ENCODE measurements at places on chromosomes 6 and 20.
A peak's percentile ranks its signal among the peaks of the same experiment; 100 is the strongest.

GRCh38 chr20:15523400-15523799 lies 1049.8 kb downstream of the KIF16B start:
- no peak for DNase-seq

- DNase-seq, result no peak
Measured at GRCh38 chr20:15890407-15890982, 682.8 kb downstream of the KIF16B start.

DNA sequence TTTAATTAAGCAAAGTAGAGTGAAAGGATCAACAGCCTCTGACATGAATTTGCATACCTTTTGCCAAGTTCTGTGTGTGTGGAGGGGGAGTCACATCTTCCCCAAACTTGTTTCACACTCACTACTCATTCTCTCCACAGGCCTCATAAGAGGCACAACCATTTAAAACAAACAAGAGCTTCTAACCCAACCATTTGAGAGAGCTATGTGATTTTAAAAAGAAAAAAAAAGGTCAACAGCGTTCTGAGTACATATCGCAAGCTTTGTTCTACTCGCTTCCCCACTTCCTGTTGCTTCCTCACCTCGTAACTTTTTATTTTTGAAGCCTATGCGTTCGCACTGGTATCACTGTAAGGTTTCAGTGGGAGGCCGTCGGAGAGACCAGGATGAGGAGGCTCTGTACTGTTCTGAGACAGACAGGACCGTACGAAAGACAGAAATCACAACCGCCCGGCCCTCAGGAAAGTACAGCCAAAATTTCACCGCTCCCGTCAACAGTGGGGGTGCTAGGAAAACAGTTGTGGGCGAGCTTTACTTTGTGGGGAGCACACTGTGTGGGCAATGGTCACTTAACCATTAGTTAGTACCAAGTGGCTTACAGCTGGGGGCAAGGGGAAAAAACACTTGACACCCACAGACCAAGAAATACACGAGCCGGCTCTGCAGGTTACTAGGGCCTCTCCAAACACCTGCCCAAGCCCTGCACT lies 61.3 kb downstream of the TRERF1 start:
- peak; percentile 85 for DNase-seq

DNA sequence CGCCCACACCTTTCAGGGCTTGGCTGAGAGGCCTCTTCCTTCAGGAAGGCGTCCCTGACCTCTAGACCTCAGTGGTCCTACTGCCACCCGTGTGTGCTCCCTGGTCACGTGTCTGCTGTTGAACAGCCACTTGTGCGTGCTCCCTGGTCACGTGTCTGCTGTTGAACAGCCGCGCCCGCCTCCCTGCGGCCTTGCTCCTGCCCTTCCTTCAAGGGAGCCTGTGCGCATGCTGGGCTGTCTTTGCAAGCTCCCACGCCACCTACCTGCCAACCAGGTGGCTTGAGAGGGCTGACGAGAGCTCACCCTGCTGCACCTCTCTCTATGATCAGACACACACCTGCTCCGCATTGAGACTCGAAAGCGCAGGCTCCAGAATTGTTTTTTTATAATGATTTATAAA lies 179.3 kb downstream of the BMP7 start:
- no peak for DNase-seq

- no peak for DNase-seq
Measured at GRCh38 chr6:40963019-40963418, 76.0 kb downstream of the UNC5CL start.

DNA sequence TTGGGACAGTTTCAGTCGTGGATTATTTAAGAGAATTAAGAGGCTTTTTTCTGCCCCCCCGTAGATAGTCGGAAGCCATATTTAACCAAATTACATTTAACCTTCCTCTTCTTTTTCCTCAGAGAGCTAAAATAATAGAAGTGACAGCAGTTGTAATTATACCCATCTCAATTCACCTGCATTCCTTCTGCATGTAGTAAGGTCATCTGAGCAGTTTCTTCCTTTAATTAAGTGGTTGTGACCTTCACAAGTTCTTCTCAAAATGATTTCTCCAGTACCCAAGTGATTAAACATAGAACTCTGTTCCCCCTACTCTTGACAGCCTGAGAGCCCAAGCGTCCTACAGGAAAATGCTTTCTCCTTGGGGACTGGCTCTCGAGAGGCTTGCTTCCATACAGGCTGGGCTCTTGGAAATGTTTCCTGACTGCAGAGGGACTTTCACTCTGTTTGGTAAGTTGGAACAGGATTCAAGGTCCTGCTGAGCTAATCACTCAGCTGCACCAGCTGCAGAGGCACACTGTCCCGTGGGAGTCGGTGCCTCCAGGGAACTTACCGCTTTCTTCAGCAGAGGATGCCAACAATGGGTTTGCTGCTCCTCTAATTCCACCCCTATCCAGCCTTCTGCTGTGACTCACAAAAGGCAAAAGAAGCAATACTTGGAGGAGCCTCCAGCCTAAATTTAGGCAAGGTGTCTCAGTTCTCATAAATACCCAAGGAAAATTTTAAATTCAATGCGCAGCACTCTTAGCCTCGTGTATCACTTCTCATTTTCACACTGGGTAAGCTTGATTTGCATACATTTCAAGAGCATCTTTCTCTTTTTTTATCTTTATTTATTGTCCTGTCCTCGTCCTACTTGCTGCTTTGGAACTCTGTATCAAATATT lies 414.9 kb downstream of the KIF16B start:
- DNase-seq, result no peak

DNA sequence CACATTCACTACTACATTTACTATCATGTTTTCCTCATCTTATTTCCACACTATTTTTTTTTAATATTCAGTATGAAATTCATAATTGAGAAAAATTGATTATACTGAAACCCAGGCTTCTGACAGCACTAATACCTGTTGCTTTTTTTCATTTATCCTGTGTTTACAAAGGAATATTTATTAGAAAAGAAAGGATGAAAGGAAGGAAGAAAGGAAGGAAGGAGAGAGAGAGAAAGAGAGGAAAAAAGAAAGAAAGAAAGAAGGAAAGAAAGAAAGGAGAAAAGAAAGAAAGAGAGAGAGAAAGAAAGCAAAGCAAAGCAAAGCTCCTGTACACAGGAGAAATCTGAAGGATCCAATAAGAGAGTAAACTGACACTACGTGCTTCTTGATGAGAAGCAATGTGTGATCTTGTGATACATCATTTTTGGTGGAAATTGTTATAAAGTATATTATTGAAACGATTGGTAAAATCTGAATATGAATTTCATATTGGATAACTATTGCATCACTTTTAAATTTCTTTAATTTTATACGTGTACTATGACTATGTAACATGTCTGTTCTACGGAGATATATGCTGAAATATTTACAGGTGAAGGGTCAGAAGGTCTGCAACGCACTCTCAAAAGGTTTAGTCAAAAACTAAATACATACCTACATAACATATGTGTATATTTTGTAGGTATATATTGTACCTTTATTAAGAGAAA lies 43.9 kb downstream of the DEFB114 start:
- no peak for DNase-seq

DNA sequence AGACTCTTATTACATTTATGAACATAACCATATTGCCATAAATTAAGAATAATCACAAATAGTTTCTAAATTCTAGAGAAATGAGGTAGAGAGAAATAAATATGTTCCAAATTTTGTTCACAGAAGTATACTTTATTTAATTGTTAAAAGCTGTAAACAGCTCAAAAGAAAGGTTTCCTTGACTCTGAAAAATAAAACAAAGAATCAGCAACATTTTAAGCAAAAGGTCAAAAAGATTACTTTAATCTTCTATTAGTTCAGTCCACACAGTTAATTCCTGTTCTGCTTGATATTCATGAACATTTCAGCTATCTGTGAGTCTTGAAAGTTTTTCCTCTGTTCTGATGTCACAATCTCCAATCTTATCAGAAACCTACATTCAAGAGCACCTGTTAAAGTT lies 197.9 kb downstream of the GJA1 start:
- no peak for DNase-seq

DNA sequence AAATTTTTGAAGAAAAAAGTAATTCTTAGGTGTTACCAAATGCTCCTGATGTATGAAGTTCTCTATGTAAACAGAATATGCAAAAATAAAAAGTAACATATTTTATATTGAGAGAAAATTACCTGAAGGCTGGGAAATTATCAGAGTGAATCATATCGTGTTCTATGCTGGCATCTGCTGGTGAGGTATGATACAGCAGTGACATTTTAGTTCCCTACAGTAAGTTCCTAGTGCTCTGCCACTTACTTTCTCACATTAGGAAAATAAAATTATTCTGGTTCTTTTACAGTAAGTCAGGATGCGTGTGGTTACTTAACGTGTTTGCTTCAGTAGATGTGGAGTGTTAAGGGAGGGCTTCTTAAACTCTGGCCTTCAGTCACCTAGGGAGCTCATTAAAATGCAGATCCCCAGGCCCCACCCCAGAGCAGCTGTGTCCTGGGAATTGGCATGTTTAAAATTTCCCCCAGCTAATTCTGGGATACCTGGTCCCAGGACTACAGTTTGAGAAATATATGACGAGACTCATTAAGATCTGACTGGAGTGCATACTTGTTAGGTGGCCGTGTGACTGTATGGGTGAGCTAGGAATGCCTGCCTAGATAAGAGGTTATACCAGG lies 3.2 kb downstream of the ACTR5 start:
- DNase-seq, result no peak

DNA sequence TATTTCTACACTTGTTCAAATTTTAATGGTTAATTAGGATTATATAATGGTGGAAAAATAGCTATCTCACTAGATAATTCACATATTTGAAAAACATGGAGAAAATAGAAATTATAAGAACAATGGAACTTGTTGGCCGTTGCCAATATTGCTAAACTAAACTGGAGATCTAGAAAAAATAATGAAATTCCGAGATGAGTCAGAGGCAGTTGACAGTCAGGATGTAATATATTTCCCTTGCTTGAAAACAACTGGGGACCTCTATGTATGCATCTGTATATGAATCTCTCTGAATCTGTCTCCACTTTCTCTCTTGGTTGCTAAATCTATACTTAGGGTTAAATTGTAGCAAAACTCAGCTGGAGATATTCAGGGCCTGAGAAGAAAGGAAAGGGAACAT lies 1108.2 kb upstream of the GJE1 start:
- DNase-seq, result no peak
